ENCODE measurements at places on chromosomes 5 and 9.

DNA sequence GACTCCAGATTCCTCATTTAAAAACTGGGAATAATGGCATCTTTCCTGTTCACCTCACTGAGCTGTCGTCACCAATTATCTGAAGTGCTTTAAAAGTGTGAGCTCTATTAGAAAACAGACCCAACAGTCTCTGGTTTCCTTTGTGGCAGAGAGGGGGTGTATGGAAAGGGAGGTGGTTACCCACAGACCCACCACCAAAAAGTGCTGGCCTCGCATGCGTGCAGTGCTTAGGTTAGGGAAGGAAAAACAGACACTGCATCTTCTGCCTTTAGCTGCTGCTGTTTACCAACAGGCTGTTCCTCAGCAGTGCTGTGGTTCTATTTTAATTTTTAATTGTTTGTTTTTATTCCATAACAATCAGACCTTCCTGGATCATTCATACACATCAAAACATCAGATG is 249.6 kb downstream of the PIK3R1 start:
- H3K27me3 ChIP-seq, result no peaks in the 10 kb centered on the region
- H3K36me3 ChIP-seq, result no peaks in the 10 kb centered on the region
- no peak for DNase-seq
- H3K4me1 ChIP-seq, result no peaks in the 10 kb centered on the region
- H3K4me3 ChIP-seq, result no peak overlapping the region

DNA sequence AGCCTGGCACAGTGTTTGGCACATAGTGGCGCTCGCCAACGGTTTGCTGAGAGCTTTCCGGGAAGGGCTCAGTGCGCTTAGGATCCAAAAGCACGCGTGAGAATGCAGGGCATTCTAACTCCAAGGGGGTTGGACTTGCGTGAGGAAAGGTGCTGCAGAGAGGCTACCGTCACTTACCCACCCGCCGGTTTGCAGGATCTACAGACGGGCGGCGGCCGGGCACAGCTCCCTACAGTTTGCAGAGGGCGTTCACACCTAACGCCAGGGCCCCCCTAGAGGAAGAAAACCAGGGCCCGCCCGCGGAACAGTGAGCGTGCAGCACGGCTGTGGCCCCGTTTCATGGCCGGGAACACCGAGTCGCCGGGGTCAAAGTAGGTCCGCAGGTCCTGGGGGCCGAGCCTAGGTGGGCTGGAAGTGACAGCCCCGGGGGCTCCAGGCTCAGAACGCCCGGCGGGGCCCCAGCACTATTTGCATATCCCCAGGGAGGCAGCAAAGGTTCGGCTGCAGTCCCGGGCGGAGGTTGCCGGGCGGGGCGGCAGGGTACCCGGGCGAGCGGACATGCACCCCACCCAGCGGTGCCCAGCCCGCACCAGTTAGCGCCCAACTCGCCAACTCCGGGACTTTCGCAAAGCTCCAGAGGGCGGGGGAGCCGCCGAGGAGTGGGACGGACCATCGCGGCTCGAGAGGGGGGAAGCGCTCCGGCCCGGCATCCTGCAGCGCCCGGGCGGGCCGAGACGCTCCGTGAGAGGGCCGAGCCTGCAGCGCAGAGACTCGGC is 526 bp upstream of the GALNT10 start:
- no peaks in the 10 kb centered on the region for H3K27me3 ChIP-seq
- peak overlapping the region; percentile 93 for H3K4me3 ChIP-seq
- H3K36me3 ChIP-seq, result peaks cover 2% of the 10 kb centered on the region
- peak; percentile 80 for DNase-seq
- H3K4me1 ChIP-seq, result peaks cover 46% of the 10 kb centered on the region
- peak overlapping the region; percentile 74 for H3K27ac ChIP-seq

DNA sequence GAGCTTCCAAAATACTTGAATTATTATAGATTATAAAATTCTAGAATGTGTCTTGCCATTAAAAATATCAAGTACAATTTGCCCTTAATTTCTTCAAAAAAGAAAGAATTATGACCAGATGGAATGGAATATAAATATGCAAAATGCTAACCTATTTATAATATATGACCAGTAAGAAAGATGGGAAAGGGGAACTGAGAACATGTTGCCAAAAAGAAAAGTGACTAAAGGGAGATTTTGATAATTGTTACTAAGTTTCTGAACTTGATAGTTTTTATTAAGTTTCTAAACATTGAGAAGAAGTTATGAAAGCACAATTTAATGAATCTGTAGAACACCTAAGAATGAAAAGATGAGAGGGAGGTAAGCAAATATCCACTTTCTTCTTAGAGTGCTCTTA is 188.4 kb upstream of the NR4A3 start:
- H3K4me1 ChIP-seq, result no peaks in the 10 kb centered on the region
- no peak for DNase-seq
- H3K27ac ChIP-seq, result no peak overlapping the region
- H3K36me3 ChIP-seq, result no peaks in the 10 kb centered on the region
- H3K27me3 ChIP-seq, result no peaks in the 10 kb centered on the region

- no peak overlapping the region for H3K27ac ChIP-seq
- H3K4me3 ChIP-seq, result no peak overlapping the region
- no peaks in the 10 kb centered on the region for H3K4me1 ChIP-seq
- H3K27me3 ChIP-seq, result peaks cover 8% of the 10 kb centered on the region
- DNase-seq, result no peak
These were observed 7.9 kb downstream of the CYSTM1 start for GRCh38 chr5:140182803-140183367.

DNA sequence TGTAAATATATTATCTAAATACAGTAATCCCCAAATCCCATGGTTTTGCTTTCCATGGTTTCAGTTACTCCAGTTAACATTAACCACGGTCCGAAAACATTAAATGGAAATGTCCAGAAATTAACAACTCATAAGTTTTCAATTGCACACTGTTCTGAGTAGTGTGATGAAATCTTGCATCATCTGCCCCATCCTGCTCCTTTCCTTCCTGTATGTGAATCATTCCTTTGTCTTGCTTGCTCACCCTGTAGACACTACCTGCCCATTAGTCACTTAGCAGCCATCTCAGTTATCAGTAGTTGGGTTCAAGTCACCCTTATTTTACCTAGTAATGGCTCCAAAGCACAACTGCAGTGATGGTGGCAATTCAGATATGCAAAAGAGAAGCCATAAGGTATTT is 1568.5 kb upstream of the WWC1 start:
- no peak overlapping the region for H3K27ac ChIP-seq
- H3K36me3 ChIP-seq, result no peaks in the 10 kb centered on the region
- H3K4me3 ChIP-seq, result no peak overlapping the region
- no peaks in the 10 kb centered on the region for H3K27me3 ChIP-seq
- H3K4me1 ChIP-seq, result no peaks in the 10 kb centered on the region

DNA sequence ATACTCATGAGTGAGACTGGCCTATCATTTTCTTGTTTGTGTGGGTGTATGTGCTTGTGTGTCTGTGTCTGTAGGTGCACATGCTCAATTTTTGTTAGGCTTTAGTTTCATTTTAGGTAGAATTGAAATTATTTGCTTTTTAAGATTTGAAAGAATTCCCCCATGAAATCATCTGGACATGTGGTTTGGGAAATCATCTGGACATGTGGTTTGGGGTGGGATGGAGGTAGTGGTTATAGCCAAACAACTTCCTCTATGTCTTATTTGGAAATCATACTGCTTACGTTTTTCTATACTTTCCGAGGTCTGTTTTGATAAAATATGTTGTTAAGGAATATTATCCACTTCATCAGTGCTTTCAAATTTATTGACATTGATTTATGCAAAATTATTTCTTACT is 485.4 kb upstream of the CLINT1 start:
- no peaks in the 10 kb centered on the region for H3K27me3 ChIP-seq
- H3K27ac ChIP-seq, result no peak overlapping the region
- no peak for DNase-seq
- no peak overlapping the region for H3K4me3 ChIP-seq
- H3K36me3 ChIP-seq, result no peaks in the 10 kb centered on the region

DNA sequence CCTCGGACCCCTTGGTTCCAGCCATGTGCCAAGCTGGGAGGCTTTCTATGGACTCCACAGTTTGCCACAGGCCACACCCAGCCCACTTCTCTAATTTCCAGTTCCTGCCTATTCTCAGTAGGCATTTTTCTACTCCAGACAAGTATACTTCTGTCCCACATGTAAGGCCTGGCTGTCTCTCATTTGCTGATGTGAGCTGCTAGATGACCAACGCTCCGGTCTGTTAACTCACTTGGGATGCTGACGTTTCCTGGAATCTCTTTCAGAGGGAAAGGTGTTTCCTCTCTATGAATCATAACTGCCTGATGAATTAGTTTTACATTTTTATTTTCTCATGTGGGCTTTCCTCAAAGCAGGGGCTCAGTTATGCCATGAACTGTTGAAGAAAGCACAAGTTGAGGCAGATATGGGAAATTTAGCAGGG is 36.3 kb downstream of the ERGIC1 start:
- H3K27me3 ChIP-seq, result no peaks in the 10 kb centered on the region
- H3K27ac ChIP-seq, result no peak overlapping the region
- peaks cover 3% of the 10 kb centered on the region for H3K36me3 ChIP-seq
- no peak for DNase-seq

DNA sequence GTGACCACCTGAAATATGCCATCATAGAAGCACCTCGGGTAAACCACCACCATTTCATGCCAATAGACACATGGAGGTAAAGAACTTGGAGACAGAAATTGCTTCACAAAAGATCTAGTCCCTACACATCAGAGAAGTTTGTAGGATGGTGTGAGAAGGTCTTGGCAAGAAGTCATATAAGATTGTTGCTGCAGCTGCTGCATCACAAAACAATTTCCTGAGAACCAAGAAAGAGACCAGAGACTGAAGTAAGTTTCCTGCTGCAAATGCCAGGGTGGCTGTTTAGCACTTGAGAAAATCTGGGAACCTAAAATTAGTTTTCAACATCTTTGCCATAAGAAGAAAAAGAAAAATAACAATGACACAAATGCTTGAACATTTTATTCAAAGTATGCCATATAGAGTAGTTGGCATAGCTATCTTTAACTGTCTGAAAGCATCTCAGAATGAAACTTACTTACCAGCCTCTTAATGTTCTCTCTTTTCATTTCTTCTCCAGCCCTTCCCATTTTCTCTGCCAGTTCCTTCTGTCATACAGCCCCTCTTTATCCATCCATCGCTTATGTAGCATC is 114.3 kb downstream of the KCTD16 start:
- H3K27me3 ChIP-seq, result peaks cover 2% of the 10 kb centered on the region
- H3K4me1 ChIP-seq, result no peaks in the 10 kb centered on the region
- no peak overlapping the region for H3K27ac ChIP-seq
- DNase-seq, result no peak
- peaks cover 3% of the 10 kb centered on the region for H3K36me3 ChIP-seq
- H3K4me3 ChIP-seq, result no peak overlapping the region

GRCh38 chr5:158194561-158194976 is 335.6 kb upstream of the CLINT1 start:
- peaks cover 11% of the 10 kb centered on the region for H3K27me3 ChIP-seq
- DNase-seq, result no peak
- H3K4me3 ChIP-seq, result no peak overlapping the region
- H3K36me3 ChIP-seq, result no peaks in the 10 kb centered on the region
- H3K27ac ChIP-seq, result no peak overlapping the region
- H3K4me1 ChIP-seq, result no peaks in the 10 kb centered on the region

DNA sequence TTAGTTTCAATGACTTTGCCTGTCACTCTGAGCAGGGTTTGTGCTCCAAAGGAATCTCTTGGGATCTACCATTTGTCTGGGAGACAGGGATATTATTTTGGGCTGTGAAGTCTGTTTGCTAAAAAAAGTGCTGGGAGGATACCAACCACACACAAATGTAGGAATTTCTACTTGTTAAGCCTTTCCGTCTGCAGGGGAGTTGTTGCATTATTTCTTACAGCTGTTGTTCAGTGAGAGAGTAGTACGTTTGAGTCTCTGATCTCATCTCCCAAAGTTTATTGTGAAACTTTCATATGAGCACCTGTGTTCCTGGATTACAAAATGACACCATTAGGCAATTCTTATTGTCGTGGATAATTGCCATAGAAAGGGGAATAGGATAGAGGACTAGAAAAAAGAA is 78.3 kb upstream of the SEMA6A start:
- no peaks in the 10 kb centered on the region for H3K4me1 ChIP-seq
- DNase-seq, result no peak
- no peak overlapping the region for H3K4me3 ChIP-seq
- no peak overlapping the region for H3K27ac ChIP-seq

DNA sequence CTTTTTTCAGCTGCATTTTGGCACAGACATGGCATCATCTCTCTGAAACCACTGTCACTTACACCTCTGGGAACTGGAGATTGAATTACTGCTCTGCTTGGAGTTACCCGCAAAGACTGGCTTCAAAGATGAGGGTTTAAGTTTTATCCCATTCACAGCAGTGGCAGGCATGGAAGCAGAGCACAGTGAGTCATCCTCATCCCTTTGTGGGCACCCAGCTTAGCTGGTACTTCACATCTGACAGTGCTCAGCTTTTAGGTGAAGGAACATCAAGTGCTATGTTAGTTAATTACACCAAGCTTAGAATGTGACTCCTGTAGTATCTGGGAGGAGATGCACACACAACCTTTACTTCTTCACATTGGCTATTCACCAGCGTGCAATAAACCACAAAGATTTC is 24.8 kb upstream of the ALDH1A1 start:
- H3K4me1 ChIP-seq, result no peaks in the 10 kb centered on the region
- H3K36me3 ChIP-seq, result no peaks in the 10 kb centered on the region
- no peak for DNase-seq
- H3K27ac ChIP-seq, result no peak overlapping the region
- H3K4me3 ChIP-seq, result no peak overlapping the region

DNA sequence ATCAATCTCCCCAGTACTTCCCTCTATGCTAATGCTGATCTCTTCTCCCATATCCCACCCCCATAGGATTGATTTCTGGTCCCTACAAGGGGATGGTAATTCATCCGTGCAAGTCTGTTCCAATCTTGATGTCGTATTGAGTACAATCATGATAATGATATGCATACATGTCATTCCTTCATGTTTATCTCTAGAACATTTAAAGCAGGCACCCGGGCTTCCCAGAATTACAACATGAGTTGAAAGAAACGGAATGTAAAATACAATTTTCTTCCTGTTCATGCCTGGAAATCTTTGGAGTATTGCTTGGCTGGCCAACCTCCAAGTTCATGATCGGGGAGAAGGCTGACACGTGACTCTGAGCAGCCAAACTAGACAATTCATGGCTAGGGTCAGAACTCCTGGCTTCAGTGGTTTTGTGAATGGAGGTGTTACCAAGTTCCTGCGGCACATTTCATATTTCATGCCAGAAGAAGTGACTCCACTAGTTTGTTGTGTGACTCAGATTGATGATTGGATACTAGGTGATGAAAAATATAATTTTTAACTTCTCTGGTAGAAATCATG is 66.6 kb downstream of the C9orf152 start:
- no peak overlapping the region for H3K27ac ChIP-seq
- H3K4me3 ChIP-seq, result no peak overlapping the region
- peaks cover 4% of the 10 kb centered on the region for H3K27me3 ChIP-seq
- peaks cover 10% of the 10 kb centered on the region for H3K4me1 ChIP-seq

- peaks cover 3% of the 10 kb centered on the region for H3K27me3 ChIP-seq
- DNase-seq, result no peak
- H3K27ac ChIP-seq, result no peak overlapping the region
- H3K4me3 ChIP-seq, result no peak overlapping the region
- no peaks in the 10 kb centered on the region for H3K36me3 ChIP-seq
- H3K4me1 ChIP-seq, result no peaks in the 10 kb centered on the region
These were observed 172.4 kb downstream of the DMRT2 start for GRCh38 chr9:1222511-1222910.

- peaks cover 4% of the 10 kb centered on the region for H3K4me1 ChIP-seq
- no peak for DNase-seq
- H3K27ac ChIP-seq, result no peak overlapping the region
- H3K4me3 ChIP-seq, result peak overlapping the region; percentile 52
These were observed 6.0 kb downstream of the ISL1 start for GRCh38 chr5:51389288-51389576.

Data from naive thymus-derived CD8-positive, alpha-beta T cell (primary cell).